GM12878 (cell line): ENCODE measurements at places on chromosomes 1 and 21. TPM values are rescaled to one million over a fixed set of nuclear protein-coding genes. Genes with fewer than 3 reads are reported as not detected.

DNA sequence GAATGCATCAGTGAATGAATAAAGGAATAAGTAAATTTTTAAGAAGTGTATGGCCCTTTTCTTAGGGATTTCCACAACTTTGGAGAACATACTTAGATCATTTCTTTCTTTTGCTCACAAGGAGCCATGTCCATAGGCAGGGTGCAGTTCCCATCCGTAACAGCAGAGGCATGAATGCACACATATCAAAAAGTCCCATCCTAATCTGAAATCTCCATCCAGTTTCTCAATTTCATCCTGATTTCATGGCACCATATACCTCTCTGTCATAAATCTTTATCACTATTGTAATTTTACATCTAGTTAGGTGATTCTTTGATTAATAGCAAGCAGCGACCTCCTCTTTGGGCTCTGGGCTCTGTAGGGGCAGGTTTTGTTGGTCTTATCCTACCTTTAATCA is 359.2 kb downstream of the RRAGC start:
- DNase-seq: no peak

DNA sequence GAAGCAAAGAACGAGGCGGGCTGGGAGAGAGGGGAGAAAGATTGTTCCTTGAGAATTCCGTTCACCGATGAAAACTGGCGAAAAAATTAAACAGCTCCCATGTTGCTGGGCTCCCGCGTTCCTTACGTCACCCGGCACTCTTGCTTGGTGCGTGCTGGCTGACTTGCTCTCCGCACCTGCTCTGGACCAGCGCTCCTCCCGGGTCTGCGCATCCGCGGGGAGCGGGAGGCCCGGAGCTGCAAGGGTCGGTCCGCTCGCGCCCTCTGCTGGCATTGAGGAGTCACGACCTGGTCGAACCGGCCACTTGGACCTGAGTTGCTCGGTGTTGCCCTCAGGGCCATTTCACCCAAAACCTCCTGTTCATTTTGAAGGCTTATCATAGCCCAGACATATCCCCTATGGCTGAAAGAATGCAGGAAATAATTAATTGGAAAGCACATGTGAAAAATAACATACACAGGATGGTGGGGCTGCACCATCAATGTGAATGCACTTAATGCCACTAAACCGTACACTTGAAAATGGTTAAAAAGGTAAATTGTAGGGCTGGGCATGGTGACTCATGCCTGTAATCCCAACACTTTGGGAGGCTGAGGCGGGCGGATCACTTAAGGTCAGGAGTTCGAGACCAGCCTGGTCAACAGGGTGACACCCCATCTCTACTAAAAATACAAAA is 98.9 kb upstream of the BACE2 start:
- DNase-seq: no peak

- no peak for DNase-seq
Measured at GRCh38 chr1:39173995-39174380, 30.5 kb upstream of the MACF1 start.

The CFHR1 gene
- not detected in 2 replicates for total RNA-seq

The SLAMF7 gene
- total RNA-seq: 124 and 133 TPM in 2 replicates
